ENCODE measurements at places on chromosomes 6 and 20. TPM values are rescaled to one million over a fixed set of nuclear protein-coding genes. Genes with fewer than 3 reads are reported as not detected.

DNA sequence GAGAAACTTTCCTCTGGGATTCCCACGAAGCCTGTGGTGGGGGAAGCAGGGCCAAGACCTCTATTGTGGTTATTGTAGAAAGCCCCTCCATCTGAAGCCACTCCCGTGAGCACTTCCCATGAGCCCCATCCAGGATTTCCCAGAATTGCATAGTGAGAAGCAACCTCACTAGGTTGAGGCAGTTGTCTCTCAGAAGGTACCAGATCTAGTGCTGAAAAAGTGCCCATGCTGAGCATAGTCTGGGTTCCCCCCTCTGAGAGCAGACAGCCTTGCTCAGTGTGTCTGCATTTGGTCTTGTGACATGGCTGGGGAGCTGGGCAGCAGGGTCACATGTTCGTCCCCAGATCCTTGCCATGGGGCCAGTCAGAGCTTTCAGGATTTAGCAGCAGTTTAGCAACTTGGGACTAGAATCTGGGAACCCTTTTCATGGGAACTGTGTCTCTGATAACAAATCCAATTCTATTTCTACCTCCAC, 38.6 kb downstream of the SLC9A8 start:
- no peaks in the 10 kb centered on the region for H3K27me3 ChIP-seq
- H3K4me1 ChIP-seq = no peaks in the 10 kb centered on the region
- DNase-seq = no peak
- H3K27ac ChIP-seq = no peak overlapping the region

DNA sequence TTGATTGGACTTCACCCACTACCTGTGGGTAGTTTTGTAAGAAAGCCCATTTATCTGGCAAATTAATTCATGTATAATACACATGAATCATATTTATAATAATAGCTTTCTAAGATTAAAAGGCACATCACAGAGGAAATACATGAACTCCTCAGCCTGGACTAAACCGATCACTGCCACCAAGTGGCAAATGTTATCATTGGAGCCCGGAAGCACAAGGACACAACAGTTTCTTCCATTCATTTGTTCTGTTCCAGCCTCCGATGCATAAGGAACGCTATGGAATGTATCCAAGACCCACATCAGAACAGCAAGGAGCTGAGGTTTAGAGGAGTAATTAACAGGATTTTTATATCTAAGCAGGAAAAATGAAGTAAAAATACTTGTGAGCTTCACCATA, 13.9 kb upstream of the IPCEF1 start:
- DNase-seq = no peak
- H3K27ac ChIP-seq = no peak overlapping the region
- no peaks in the 10 kb centered on the region for H3K27me3 ChIP-seq

GRCh38 chr6:87699576-87699975, 2.5 kb downstream of the AKIRIN2 start:
- no peak for DNase-seq
- H3K27ac ChIP-seq = peak overlapping the region; percentile 99
- no peaks in the 10 kb centered on the region for H3K27me3 ChIP-seq
- H3K4me3 ChIP-seq = no peak overlapping the region
- no peaks in the 10 kb centered on the region for H3K36me3 ChIP-seq

- no peaks in the 10 kb centered on the region for H3K27me3 ChIP-seq
- H3K4me1 ChIP-seq = peaks cover 8% of the 10 kb centered on the region
- DNase-seq = no peak
- H3K4me3 ChIP-seq = no peak overlapping the region
- no peaks in the 10 kb centered on the region for H3K36me3 ChIP-seq
These were observed 16.9 kb upstream of the FOXC1 start for GRCh38 chr6:1592852-1593251.

- DNase-seq = no peak
- no peaks in the 10 kb centered on the region for H3K27me3 ChIP-seq
- H3K4me3 ChIP-seq = no peak overlapping the region
These were observed 81.9 kb downstream of the MDGA1 start for GRCh38 chr6:37615564-37616340.

DNA sequence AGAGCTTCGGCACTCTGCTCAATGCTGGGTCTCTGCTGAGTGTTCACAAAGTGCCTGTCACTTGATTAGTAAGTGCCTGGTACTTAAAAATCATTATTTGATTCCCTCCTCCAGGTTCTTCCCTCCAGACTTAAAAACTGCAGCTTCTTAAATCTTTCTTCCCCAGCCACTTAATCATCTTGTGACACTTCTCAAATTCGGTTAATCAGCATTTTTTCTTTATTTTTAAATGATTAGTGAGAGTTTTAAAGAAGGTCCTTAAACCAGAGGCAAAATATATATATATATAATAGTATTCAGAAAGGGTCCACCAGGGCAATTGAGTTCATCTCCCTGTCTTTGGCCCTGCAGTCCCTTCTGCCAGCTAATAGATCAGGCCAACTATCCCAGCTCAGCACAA, 8.0 kb upstream of the BANF2 start:
- no peaks in the 10 kb centered on the region for H3K36me3 ChIP-seq
- no peak overlapping the region for H3K4me3 ChIP-seq
- DNase-seq = peak; percentile 13
- peak overlapping the region; percentile 79 for H3K27ac ChIP-seq
- H3K27me3 ChIP-seq = no peaks in the 10 kb centered on the region

DNA sequence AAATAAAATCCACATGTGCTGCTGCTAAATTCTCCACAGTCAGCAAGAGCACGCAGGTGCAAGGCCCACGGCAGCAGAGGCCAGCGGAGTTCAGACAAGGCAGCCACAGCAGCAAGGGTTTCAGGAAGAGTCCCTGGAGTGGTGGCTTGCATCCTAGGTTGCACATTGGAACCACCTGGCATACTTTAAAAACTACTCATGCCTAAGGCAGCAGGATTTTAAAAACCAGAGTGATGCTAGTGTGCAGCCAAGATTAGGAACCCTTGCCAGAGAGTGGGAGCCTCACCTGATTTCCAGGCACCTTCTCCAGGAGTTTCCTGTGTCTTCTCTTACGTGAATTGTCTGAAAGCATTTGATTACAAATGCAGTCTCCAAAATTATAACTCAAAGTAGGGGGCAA, 104.0 kb upstream of the GPR6 start:
- no peak overlapping the region for H3K4me3 ChIP-seq
- no peak overlapping the region for H3K27ac ChIP-seq
- H3K36me3 ChIP-seq = no peaks in the 10 kb centered on the region
- H3K4me1 ChIP-seq = no peaks in the 10 kb centered on the region

GRCh38 chr20:45300961-45301360, 5.7 kb upstream of the RBPJL start:
- H3K4me1 ChIP-seq = peaks cover 15% of the 10 kb centered on the region
- H3K27ac ChIP-seq = no peak overlapping the region
- no peak for DNase-seq

DNA sequence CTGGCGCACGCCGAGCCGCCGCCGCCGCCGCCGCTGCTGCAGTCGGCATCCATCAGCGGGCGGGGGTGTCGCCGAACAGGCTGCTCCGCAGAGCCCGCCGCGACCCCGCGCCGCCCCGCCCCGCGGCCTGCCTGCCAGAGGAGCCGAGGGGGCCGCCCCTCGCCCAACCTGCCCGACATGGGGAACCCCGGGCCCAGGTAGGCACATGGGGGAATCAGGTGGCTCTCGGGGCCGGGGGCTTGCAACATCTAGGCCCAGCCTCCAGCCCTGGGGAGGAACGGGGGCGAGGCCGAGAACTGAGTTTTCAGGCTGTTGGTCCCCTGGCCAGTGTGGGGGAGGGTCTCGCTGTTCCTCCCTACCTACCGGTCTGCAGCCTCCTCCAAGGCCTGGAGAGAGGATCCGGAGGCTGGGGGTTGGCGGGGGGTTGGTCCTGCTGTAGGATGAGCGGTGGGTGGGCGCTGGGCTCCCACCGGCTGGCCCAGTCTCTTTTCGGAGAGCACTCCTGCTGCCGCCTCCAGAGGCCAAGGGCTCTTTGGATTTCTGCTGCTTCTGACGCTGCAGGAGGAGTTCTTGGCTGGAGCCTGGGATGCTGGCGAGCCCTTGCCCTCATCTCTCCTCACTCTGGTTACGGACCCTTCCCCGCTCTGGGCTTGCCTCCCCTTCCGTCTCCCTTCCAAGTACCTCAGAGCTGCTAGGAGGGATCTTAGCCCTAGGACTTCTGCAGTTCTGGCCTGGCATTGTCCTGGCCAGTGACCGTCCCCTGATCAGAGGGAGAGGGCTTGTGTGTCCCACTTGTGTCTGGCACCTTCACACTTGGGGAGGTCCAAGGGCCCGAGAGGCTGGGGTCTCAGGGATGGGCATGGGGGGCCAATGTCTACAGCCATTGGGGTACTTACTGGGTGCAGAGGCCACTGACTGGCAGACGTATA, at the start of gene EPB41L1:
Gene EPB41L1 (plus strand): TSS at position 41 of the 929 bp plus-strand sequence. CDS start 19,038 bp downstream, outside the sequence.
- peak within 1 kb of the TSS; percentile 53 for H3K27ac ChIP-seq
- H3K36me3 ChIP-seq = no peaks in the 10 kb centered on the region
- DNase-seq = no peak

- no peaks in the 10 kb centered on the region for H3K36me3 ChIP-seq
- H3K4me3 ChIP-seq = no peak overlapping the region
- H3K27me3 ChIP-seq = no peaks in the 10 kb centered on the region
- DNase-seq = peak; percentile 66
- peaks cover 8% of the 10 kb centered on the region for H3K4me1 ChIP-seq
These were observed 82.7 kb downstream of the SH3BGRL2 start for GRCh38 chr6:79713701-79714322.

GRCh38 chr6:39496456-39496855, 174.0 kb upstream of the KCNK16 start:
- no peaks in the 10 kb centered on the region for H3K4me1 ChIP-seq
- H3K4me3 ChIP-seq = no peak overlapping the region
- H3K27ac ChIP-seq = no peak overlapping the region
- no peak for DNase-seq

DNA sequence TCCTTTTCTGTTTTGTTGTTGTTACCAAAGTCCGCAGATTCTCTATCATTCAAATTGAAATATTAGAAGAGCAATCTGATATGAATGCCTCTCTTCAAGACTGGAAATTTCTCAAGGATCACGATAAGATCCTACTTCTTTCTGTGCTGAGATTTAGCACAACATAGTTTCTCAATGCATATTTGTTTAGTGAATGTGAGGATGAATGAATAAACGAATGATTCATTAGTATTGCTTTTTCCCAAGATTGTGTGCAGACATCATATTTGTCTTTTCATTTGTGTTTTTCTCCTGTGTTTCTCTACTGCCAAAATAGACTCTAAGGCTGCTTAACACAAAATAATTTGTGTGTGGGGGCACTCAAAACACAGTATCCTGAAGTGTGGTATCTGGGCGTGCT, 862.7 kb upstream of the MAP3K7 start:
- H3K36me3 ChIP-seq = no peaks in the 10 kb centered on the region
- H3K27me3 ChIP-seq = no peaks in the 10 kb centered on the region
- no peak overlapping the region for H3K27ac ChIP-seq
- no peak for DNase-seq

DNA sequence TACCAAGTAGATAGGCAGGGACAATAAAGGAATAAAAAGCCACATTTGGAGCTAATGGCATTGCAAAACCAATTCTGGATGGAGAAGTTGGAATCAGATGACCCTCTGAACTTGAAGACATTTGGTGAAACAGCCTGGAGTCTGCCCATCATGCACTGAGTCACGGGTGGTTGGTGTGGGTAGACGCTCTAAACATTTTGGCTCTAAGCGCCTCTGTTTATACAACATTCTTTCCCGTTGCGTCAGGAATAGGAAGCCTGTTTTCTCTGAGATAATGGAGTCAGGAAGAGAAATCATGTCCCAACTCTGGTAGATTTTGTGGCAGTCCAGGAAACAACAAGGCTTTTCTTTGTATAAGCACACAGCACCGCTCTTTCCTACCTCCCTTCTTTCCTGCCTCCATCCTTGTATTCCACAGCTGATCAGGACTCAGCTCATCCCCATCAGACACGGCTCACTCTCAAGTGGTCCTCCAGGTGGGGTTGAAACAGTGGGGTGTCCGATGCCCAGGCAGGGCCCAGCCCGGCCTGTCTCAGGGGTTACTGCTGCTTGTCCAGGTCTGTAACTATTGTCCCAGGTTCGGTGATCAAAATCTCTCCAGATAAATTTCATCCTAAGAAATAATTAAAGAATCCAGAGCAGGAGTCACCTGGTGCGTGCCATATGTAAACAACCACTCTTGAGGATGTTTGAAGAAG, 12.1 kb upstream of the RAMACL start:
- DNase-seq = no peak
- H3K4me3 ChIP-seq = no peak overlapping the region
- H3K27me3 ChIP-seq = no peaks in the 10 kb centered on the region

GRCh38 chr6:3328145-3328544, 69.4 kb downstream of the PSMG4 start:
- no peak for DNase-seq
- H3K36me3 ChIP-seq = no peaks in the 10 kb centered on the region
- H3K27ac ChIP-seq = peak overlapping the region; percentile 95
- H3K4me1 ChIP-seq = peaks cover 69% of the 10 kb centered on the region

DNA sequence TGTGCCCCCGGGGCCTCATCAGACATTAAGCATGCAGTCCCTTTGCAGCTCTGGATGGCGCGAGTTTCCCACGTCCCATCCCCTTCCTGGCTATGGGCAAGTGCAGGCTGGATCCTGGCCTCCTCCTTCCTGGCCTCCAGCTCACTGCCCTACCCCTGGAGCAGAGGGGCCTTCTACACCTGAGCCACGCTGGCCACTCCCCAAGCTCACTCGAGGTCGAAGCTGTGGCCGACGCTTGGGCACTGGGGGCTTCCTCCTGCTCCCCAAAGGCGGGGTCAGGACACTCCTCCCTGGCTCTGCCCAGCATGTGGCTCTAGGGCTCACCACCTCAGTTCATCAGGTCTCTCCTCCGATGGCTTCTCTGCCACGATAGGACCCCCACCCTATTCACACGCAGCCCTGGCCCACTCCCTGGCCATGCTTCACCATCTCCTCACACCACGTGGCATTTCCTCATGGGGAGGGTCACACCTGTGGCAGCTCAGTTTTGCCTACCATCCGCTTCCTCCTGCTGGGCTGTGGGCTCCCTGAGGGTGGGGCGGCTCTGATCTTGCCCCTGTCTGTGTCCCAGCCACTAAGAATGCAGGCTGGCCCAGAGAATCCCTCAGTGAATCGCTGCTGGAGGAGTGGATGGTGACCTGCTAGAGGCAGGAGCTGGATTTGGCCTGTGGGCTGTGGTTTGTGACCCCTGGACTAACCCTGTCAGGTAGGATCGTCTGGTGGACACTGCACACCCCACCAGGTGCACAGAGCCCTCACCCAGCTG, 280.7 kb downstream of the TAF4 start:
- no peaks in the 10 kb centered on the region for H3K27me3 ChIP-seq
- no peaks in the 10 kb centered on the region for H3K4me1 ChIP-seq
- no peaks in the 10 kb centered on the region for H3K36me3 ChIP-seq
- H3K27ac ChIP-seq = no peak overlapping the region
- no peak for DNase-seq
- H3K4me3 ChIP-seq = no peak overlapping the region

DNA sequence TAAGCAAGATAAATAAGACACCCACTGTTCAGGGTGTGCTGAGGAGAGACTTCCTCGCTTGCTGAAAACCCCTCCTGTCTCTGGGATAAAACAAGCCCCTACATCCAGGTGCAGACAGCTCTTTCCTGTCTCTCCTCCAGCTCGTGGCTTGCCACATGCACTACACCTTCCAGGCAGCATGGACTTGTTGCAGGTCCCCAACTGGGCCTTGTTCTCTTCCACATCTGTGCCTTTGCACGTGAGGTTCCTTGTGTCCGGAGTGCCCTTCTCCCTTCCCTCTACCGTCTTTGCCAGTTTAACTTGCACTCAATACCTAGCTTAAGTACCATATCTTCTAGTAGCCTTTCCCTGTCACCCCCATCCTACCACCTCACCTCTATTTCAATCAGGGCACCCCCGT, 397.6 kb downstream of the RNGTT start:
- DNase-seq = no peak
- no peaks in the 10 kb centered on the region for H3K27me3 ChIP-seq
- no peak overlapping the region for H3K27ac ChIP-seq
- no peak overlapping the region for H3K4me3 ChIP-seq
- H3K4me1 ChIP-seq = no peaks in the 10 kb centered on the region

The OPRM1 gene
- total RNA-seq = not detected

The FHL5 gene
- 9.6 TPM for total RNA-seq

The MLN gene
- not detected for total RNA-seq

The LY6G5C gene
- total RNA-seq = 4.4 TPM

The SLC44A4 gene
- 7.3 TPM for total RNA-seq

The C20orf141 gene
- not detected for total RNA-seq

The GOPC gene
- 7.9 TPM for total RNA-seq
